CD8-positive, alpha-beta T cell (primary cell): ENCODE measurements at places on chromosomes 5 and 9. TPM values are rescaled to one million over a fixed set of nuclear protein-coding genes. Genes with fewer than 3 reads are reported as not detected.

Gene PCDHB11
- not detected for total RNA-seq

Gene KIF12
- not detected for total RNA-seq

Gene PLPP7
- total RNA-seq: not detected

Gene WNK2
- 0.25 TPM for total RNA-seq

Gene SAXO1
- 0.03 TPM for total RNA-seq

Gene HSPB3
- total RNA-seq: not detected

Gene TRAPPC13
- 11.9 TPM for total RNA-seq

Gene KIAA0825
- total RNA-seq: 0.89 TPM

Gene SLC36A3
- not detected for total RNA-seq

Gene PDE6A
- not detected for total RNA-seq

Gene ACOT12
- not detected for total RNA-seq

Gene MATR3
- 430 TPM for total RNA-seq

Gene FGF18
- total RNA-seq: 0.57 TPM

Gene SLC28A3
- total RNA-seq: not detected

Gene KCTD16
- not detected for total RNA-seq

Gene HCN1
- not detected for total RNA-seq

Gene RANBP17
- not detected for total RNA-seq

Gene NR2F1
- total RNA-seq: not detected

Gene SLC34A1
- total RNA-seq: not detected

Gene FOXD1
- not detected for total RNA-seq

Gene CBY3
- not detected for total RNA-seq

Gene ZNF782
- 2.6 TPM for total RNA-seq
